Aorta (tissue), 5 donors: ENCODE measurements at places on chromosomes 7 and 10. TPM values are rescaled to one million over a fixed set of nuclear protein-coding genes. Genes with fewer than 3 reads are reported as not detected.
A peak's percentile ranks its signal among the peaks of the same experiment; 100 is the strongest.

DNA sequence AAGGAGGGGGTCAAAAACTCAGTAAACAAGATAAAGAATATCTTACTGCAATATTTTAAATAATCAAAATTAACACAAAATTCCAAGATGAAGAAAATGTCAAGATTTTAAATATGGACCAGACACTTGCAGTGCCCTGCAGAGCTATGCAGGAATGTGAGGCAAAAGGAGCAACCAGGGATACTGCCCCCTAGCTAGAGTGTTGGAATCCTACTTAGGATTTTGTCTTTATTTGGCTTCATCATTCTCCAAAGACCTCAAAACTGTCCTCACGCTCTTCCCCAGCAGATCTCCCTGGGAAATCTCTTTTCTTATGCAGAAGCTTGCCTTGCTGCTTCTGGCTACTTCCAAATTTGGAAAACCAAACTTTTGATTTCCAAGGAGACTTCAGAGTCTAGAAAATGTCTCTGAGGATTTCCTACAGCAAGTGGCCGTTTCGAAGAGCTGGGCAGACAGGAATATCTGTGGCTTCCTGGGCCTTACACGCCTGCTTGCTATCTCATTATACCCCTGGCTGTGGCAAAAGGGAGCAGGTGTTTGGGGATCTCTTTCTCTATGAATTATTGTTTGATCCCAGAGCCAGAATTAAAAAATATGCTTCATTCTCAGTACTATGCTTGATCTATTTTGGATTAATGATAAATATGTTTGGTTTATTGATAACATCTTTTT, 232.2 kb upstream of the BMPER start:
- no peak for DNase-seq
- H3K4me1 ChIP-seq: no peaks in the 10 kb centered on the region
- H3K36me3 ChIP-seq: no peaks in the 10 kb centered on the region
- H3K27ac ChIP-seq: no peak overlapping the region

The GHRHR gene
- 1.4 TPM for total RNA-seq

DNA sequence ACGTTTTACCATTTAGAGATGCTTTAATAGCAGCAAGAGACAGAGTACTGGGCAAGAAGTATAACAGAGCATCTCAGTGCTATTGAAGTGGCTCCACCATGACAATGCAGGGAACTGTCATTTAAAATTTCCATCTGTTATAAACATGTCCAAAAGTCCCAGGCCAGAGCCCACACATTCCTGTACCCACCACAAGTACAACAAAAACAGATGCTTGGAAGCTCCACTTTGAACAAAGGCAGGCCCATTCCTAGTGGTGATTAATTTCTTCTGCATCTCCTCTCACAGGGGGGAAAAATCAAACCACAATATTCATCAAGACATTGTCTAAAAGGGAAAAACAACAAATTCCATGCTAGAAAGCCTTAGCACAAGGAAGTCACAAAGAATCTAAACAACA, 627.9 kb downstream of the PARD3 start:
- no peaks in the 10 kb centered on the region for H3K4me1 ChIP-seq
- DNase-seq: no peak
- H3K27me3 ChIP-seq: no peaks in the 10 kb centered on the region
- no peaks in the 10 kb centered on the region for H3K36me3 ChIP-seq

The ADRA2A gene
- total RNA-seq: 11.5 TPM

GRCh38 chr7:4054158-4054557, 627.9 kb upstream of the FOXK1 start:
- no peak overlapping the region for H3K27ac ChIP-seq
- no peaks in the 10 kb centered on the region for H3K36me3 ChIP-seq
- H3K27me3 ChIP-seq: no peaks in the 10 kb centered on the region
- no peak overlapping the region for H3K4me3 ChIP-seq
- no peaks in the 10 kb centered on the region for H3K4me1 ChIP-seq

DNA sequence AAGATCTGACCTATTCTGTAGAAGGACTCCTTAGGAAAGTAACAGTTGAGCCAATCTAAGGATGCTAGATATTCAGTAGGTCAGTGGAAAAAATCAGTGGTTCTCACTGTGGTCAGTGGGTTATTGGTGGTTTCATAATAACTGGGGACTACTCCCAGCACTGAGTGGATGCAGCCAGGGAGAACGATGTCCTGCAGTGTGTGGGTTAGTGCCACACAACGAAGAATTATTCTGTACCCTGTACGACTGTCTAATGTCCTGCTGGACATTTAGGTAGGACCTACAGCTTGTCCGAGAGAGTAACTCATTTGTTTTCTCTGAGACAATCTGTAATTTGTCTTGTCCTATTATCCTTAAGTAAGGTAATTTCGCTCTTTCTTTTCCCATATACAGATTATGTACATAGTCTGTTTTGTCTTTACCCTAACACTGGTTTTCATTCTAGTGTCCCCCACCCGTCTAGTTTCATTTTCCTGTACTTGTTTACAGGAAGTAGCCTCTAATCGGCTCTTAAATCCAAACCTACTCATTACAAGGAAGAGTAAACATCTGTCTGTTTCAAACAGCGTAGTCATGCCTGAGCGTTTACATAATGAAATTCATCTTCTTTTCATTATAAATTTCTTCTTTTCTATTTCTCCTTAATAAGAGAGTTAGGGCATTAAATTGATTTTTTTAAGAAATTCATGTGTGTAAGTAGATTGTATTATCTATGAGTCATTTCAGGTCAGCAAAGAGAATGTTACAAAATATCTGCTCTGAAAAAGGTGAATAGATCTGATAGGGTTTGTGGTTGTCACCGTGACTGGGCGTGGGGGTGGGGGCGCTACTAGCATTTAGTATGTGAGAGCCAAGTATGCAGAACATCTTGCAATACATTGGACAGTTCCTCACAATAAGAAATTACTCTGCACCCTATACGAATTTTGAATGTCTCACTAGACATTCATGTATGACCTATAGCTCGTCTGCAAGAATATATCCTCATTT, 8.3 kb upstream of the ZC3HAV1L start:
- no peaks in the 10 kb centered on the region for H3K4me1 ChIP-seq
- H3K27me3 ChIP-seq: no peaks in the 10 kb centered on the region
- DNase-seq: no peak
- no peak overlapping the region for H3K4me3 ChIP-seq

DNA sequence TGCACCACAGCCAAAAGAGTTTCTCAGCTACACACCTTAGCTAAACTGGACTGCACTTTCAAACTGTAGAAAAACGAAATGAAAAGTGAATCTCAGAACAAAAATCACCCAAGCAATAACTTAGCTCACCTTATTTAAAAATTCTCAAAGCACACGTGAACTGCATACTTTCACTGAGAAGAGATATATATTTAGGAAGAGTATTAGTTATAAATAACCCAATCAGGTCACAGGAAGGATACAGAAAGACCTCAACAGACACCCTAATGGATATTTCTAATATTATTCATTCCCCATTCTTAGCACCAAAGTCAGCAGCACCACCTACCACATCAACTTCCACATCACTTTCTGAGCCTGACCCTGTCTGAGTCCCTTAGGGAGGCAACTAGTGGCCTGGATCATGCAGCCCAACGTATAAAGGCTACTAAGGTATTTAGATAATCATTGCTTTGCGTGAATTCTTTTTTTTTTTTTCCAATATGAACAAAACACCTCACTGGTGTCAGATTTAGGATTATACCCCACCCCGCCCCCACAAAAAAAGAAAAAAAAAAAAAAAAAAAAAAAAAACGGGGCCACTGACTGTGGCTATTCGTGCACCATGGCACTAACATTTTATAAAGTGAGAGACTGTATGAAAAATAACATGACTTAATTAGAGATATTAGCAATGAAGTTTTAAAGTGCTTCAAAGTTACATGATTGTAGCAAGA, 2.6 kb downstream of the ABI1 start:
- peaks cover 2% of the 10 kb centered on the region for H3K4me1 ChIP-seq
- H3K4me3 ChIP-seq: peak overlapping the region; percentile 31
- no peaks in the 10 kb centered on the region for H3K36me3 ChIP-seq
- H3K27me3 ChIP-seq: no peaks in the 10 kb centered on the region
- H3K27ac ChIP-seq: no peak overlapping the region

DNA sequence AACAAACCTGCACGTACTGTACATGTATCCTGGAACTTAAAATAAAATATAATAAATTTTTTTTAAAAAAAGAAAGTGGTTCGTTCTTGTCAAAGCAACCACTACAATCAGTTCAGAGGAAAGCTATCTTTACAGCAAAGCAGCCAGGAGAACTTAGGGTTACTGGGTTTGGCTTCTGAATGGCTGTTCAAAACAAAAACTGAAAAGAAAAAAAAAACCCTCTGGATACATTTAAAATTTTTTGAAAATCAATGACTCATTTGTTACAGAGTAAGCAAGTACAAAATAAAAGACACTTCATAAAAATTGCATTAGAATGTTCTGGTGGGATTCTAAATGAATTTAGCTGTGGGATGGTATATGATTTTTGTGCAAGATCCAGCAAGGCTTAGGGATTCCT, 28.6 kb upstream of the ADD3 start:
- no peak overlapping the region for H3K27ac ChIP-seq
- H3K4me3 ChIP-seq: no peak overlapping the region
- H3K27me3 ChIP-seq: no peaks in the 10 kb centered on the region
- no peak for DNase-seq
- H3K36me3 ChIP-seq: no peaks in the 10 kb centered on the region

The MYH16 gene
- total RNA-seq: not detected

DNA sequence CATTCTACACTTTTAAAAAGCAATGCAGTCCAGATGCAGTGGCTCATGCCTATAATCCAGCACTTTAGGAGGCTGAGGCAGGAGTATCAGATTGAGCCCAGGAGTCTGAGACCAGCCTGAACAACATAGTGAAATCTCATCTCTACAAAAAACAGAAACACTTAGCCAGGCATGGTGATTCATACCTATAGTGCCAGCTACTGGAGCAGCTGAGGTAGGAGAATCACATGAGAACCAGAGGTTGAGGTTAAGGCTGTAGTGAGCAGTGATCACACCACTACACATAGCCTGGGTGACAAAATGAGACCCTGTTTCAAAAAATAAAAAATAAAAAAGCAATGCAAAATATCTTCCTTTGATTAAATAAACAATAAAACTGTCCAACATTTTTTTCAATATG, 205.2 kb downstream of the GRM8 start:
- no peaks in the 10 kb centered on the region for H3K36me3 ChIP-seq
- no peak overlapping the region for H3K4me3 ChIP-seq
- no peaks in the 10 kb centered on the region for H3K4me1 ChIP-seq
- no peak overlapping the region for H3K27ac ChIP-seq
- no peaks in the 10 kb centered on the region for H3K27me3 ChIP-seq
- DNase-seq: no peak

The THSD7A gene
- total RNA-seq: 20.0 TPM

- no peak overlapping the region for H3K27ac ChIP-seq
- H3K36me3 ChIP-seq: no peaks in the 10 kb centered on the region
- DNase-seq: no peak
- no peak overlapping the region for H3K4me3 ChIP-seq
Measured at GRCh38 chr10:69398466-69398865, 18.3 kb downstream of the TACR2 start.

DNA sequence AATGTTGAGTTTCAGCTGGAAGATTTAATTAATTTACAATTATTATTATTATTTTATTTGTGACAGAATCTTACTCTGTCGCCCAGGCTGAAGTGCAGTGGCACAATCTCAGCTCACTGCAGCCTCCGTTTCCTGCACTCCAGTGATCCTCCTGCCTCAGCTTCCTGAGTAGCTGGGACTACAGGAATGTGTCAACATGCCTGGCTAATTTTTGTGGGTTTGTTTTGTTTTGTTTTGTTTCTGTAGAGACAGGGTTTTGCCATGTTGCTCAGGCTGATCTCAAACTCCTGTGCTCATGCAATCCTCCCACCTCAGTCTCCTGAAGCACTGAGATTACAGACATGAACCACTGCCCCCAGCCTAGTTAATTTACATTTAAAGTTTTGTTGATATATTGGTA, 93.8 kb upstream of the MEOX2 start:
- no peak overlapping the region for H3K4me3 ChIP-seq
- H3K27ac ChIP-seq: no peak overlapping the region
- no peaks in the 10 kb centered on the region for H3K4me1 ChIP-seq
- H3K27me3 ChIP-seq: no peaks in the 10 kb centered on the region

- H3K4me3 ChIP-seq: no peak overlapping the region
- no peak for DNase-seq
- H3K27ac ChIP-seq: peak overlapping the region; percentile 67
- peaks cover 17% of the 10 kb centered on the region for H3K4me1 ChIP-seq
- H3K27me3 ChIP-seq: no peaks in the 10 kb centered on the region
Measured at GRCh38 chr10:91190876-91191583, 29.4 kb upstream of the PCGF5 start.

DNA sequence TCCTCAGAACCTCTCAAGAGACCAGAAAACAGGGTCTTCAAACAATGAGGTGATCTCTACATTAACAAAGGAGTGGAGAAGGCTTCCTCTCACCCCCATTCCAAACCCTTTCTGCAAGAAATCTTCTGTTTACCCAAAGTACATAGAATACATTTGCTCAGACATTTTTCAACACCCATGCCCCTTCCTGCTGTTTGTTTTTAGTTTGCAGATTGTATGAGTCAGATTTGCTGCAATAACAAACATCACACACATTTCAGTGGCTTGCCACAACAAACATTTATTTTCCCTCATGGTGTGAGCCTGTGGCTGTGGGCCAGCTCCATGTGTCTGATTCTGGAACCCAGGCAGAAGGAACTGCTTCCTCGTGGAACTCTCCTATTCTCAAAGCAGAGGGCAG, 68.2 kb upstream of the BAIAP2L1 start:
- no peak overlapping the region for H3K4me3 ChIP-seq
- no peak for DNase-seq
- H3K27me3 ChIP-seq: no peaks in the 10 kb centered on the region
- no peaks in the 10 kb centered on the region for H3K4me1 ChIP-seq
- no peak overlapping the region for H3K27ac ChIP-seq

GRCh38 chr10:36634916-36635315, 490.5 kb upstream of the ANKRD30A start:
- no peak overlapping the region for H3K4me3 ChIP-seq
- no peak overlapping the region for H3K27ac ChIP-seq
- no peaks in the 10 kb centered on the region for H3K4me1 ChIP-seq
- DNase-seq: no peak

- H3K27ac ChIP-seq: no peak overlapping the region
- no peak overlapping the region for H3K4me3 ChIP-seq
- H3K4me1 ChIP-seq: peaks cover 2% of the 10 kb centered on the region
- DNase-seq: peak; percentile 13
Measured at GRCh38 chr7:6476596-6477317, 29.0 kb upstream of the DAGLB start.

The TMED4 gene
- total RNA-seq: 62.2 TPM

The COL17A1 gene
- 1.5 TPM for total RNA-seq

- no peak overlapping the region for H3K27ac ChIP-seq
- H3K4me1 ChIP-seq: peaks cover 1% of the 10 kb centered on the region
Measured at GRCh38 chr7:116436305-116436826, 63.2 kb upstream of the CAV2 start.

DNA sequence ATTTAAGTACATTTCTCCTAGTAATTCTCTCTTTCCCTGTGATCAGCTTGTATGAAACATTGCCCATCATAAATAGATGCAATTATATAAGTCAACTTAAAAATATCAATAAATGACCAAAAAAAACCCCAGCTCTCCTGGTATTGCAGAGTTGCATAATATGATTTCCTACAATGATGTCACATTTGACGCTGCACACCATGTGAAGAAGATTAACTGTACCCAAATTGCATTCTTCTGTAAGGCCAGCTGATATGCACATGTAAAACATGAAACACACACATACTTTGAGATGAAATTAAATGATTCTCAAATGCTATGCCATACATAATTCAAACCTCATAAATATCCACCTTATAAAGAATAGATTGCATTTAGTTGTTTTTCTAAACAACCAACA, 115.5 kb downstream of the AGMO start:
- H3K27me3 ChIP-seq: no peaks in the 10 kb centered on the region
- no peak overlapping the region for H3K27ac ChIP-seq
- DNase-seq: no peak
